ENCODE measurements at places on chromosomes 13 and 19.

DNA sequence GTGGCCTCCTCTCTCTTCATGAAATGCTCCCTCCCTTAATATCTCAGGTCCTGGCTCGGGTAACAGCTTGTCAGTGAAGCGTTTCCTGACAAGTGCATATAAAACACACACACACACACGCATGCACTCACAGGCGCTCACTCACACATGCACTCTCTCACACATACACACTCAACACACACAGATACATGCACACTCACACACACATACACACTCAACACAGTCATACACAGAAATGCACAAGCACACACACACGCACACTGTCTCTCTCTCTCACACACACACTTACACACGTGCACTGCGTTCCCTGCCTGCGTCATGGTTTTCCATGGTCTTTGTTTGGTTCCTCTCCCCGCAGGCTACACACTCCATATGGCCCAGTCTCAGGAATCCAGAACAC lies 344.1 kb downstream of the UQCRFS1 start:
- no peak for DNase-seq

- DNase-seq: no peak
Measured at GRCh38 chr13:38418286-38418685, 68.6 kb downstream of the UFM1 start.

DNA sequence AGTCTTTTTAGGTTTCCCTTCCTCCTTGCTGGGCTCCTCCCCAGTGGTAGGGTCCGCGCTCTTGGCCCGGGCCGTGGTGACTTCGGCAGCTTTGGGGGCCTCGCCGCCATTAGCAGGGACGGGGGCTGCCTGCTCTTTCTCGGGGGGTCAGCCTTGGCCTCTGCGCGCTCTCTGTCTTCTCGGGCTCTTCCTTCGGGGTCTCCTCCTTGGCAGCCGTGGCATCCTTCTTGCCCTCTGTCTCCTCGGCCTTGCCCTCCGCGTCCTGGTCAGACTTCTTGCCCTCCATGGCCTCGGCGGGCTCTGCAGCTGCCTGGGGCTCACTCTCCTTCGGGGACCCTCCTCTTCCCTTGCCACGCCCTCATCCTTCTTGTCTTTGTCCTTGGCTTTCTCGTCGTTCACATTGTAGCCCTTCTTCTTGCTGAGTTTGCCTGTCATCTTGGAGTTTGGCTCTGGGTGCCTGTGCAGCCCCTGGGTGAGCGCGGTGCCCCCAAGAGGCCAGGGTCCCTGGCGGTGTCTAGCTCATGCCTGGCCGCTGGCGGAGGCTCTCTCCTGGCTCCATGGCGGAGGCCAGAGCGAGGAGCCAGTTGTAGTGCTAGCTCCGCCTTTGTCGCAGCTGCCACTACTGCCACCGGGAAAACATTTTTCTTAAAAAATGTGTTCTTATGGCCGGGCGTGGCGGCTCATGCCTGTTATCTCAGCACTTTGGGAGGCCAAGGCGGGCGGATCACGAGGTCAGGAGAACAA lies 283.0 kb upstream of the SGCG start:
- DNase-seq: no peak

DNA sequence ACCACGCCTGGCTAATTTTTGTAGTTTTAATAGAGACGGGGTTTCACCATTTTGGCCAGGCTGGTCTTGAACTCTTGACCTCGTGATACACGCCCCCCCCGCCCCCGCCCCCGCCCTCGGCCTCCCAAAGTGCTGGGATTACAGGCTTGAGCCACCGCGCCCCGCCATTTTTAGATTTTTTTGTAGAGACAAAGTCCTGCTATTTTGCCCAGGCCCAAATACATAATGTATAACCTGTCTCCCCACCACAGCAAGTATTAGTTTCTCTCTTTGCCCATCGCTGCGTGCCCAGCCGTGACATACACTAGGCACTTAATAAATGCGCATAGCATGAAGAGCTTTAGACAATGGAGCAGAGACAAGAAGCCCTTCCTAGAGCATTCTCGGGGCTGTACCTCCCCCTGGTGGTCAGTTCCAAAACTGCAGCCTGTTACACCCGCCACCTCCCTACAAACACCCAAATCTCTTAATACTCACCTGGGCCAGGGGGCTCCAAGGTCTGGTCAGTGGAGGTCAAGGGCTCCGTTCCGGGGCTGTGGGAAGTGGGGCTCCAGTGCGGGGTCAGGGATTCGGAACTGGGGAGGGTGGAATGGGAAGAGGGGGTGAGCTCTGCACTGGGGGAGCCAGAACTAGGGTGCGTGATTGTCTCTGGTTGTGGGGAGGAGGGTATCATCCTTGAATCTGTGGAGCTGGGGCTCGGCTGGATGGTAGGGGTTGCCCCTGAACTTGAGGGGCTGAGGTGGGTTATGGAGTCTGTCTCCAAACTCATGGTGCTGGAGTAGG lies 22.5 kb downstream of the IQCN start:
- peak; percentile 76 for DNase-seq

DNA sequence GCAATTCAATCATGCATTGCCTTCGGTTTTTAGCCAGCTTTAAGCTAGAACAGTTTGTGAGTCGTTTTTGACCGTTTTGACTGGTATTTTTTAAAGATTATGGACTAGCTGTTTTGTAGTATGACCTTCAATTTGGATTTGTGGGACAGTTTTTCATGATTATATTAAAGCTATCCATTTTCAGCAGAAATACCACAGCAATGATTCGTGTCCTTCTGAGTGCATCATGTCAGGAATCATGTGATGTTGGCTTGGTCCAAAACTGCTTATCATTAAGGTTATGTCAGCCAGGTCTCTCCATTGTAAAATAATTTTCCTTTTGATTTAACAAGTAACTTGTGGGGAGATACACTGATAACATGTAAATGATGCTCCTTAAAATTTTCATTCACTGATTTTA lies 229.0 kb downstream of the POSTN start:
- DNase-seq: peak; percentile 74

GRCh38 chr19:56117376-56117884 lies 3.7 kb downstream of the ZNF787 start:
- DNase-seq: no peak

DNA sequence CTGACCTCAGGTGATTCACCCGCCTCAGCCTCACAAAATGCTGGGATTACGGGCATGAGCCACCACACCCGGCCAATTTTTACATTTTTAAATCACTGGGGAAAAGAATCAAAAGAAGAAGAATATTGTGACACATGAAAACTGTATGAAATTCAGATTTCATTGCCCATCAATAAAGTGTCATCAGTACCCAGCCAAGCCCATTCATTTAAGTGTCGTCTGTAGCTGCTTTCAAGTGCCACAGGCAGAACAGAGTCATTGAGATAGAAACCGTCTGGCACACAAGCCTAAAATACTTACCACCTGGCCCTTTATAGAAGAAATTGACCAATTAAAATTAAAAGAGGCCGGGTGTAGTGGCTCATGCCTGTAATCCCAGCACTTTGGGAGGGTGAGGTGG lies 15.3 kb downstream of the COLGALT1 start:
- no peak for DNase-seq

DNA sequence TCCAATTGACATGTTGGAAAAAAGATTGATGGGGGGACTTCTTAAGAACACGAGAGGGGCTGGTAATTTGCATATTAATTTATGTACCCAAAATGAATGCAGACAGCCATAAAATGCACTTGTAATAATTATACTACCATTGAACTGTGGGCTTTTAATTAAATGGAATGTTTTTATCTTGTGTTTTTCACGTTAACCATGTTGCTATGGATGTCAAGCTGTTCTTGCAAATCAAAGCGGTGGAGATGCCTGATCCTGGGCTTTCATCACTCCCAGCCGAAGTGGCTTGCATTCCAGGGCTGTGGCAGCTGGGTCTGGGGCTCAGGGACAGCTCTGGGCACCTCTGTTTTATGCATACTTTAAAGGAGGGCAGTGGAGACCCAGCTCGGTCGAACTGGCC lies 179.4 kb upstream of the TMTC4 start:
- DNase-seq: no peak

GRCh38 chr13:89372193-89372592 lies 1701.0 kb downstream of the SLITRK5 start:
- no peak for DNase-seq

DNA sequence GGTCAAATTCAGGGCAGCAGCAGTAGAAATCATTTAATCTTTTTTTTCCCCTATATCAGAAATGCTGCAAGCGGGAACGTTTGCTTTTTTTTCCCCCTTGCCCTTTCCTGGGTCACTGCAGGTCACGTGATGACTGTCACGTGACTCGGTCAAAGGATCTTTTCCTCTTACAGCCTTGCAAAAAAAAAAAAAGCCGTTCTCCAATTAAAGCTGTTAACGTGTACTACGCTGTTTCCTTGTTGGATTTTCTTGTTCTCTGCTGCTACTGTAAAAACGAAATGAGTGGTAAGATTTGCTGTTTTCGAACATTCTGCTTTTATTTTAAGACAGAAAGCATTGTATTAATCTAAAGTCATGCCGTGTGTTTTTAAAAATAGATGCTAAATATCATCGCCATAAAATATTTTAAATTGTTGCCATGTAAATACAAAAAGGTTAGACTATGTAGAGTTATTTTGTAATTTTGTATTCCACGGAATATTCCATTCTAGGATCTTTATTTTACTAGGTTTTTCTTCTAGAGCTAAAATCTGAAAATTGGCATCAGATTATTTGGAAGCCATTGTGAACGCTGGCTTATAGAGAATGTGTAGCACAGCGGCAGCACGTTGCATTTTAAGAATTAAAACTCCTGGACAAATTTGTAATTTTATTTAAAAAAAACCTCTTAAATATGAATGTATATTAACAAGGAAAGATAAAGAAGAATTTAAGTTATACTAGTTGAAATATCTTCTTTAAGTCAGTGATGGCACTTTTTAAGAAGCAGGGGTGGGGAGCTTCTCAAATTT lies 109.8 kb upstream of the MLNR start:
- DNase-seq: peak; percentile 93

DNA sequence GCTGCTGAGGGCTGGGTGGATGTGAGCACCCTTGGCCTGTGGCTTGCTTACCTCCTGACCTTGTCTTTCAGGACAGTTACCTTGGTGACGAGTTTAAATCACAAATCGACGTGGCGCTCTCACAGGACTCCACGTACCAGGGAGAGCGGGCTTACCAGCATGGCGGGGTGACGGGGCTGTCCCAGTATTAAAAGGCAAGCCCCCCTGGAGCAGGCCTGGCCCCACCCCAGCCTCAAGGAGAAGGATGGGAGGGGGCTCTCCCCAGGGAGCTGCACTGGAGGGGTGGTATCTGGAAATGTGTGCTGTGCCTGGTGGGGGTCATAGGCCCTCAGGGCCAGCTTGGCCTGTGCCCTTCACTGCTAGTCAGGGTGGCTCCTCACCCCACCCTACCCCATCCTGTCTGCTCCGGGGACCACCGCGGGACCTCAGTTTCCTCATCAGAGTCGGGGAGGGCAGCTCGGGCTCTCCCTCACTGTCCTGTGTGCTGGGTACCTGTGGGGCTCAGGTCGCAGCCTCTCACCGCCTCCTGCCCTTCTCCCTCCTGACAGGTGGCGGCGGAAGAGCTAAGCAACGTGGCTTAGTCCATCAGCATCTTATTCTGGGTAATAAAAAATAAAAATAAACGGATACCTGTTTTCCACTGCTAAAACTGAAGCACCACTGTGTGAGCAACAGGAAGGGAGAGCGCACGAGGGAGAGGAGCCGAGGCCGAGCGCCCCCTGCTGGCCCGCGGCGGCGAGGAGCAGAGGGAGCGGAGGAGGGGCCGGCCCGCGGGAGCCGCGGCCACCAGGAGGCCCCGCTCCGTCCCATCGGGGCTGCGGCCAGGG lies 29.8 kb downstream of the CERS1 start:
- DNase-seq: peak; percentile 50

- DNase-seq: peak; percentile 25
Measured at GRCh38 chr19:35170359-35171061, 16.0 kb downstream of the FXYD5 start.

DNA sequence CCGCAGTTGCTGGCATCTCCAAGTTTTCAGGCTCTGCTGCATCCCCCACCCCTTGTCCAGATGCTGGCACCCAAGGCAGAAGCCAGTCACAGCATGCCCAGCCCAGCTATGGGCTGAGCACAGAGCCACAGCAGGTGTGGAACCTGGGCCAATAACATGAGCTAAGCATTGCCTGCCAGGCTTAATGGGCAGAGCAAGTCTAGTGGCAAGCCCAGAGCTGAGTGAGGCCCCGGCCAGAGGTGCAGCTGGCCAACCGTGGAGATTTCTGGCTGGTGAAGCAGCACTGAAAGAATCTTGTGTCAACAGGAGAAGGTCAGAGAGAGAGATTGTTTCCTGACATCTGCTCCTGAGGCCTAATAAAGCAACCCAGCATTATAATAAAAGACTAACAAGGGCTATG lies 111.0 kb downstream of the B3GLCT start:
- DNase-seq: no peak

GRCh38 chr19:39843919-39844793 lies 2.0 kb downstream of the FBL start:
- DNase-seq: peak; percentile 70

DNA sequence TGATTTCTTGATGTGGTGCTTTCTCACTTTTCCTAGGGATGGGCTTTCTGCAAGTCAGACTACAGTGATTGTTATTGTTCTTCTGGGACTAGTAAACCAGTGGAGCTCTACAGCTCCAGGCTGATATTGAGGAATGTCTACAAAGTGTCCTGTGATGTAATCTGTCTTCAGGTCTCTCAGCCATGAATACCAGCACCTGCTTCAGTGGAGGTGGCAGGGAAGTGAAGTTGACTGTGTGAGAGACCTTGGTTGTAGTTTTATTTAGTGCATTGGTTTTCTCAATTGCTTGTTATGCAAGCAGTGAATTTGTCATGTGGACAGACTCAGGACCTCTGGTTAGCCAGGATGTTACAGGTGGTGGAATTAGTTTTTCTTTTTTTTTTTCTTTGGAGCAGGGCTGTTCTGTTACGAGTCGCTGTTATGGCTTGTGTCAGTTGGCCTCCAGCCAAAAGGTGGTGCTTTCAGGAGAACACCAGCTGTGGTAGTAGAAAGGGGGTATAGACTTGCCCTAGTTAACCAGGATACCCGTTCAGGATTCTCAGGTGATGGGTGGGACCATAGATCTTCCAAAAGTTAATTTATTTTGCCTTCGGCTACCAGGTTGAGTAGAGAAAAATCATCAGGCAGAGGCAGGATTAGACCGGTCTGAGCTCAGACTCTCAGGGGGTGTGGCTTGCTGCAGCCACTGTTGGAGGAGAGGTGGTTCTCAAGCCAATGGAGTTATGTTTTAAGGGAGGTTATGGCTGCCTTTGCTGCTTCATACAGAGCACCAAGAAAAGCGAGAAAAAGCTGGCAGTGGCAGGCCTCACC lies 11.9 kb upstream of the ZNF675 start:
- no peak for DNase-seq

GRCh38 chr13:109990296-109990695 lies 203.9 kb upstream of the IRS2 start:
- DNase-seq: no peak

GRCh38 chr13:79866436-79866835 lies 385.5 kb downstream of the NDFIP2 start:
- no peak for DNase-seq

DNA sequence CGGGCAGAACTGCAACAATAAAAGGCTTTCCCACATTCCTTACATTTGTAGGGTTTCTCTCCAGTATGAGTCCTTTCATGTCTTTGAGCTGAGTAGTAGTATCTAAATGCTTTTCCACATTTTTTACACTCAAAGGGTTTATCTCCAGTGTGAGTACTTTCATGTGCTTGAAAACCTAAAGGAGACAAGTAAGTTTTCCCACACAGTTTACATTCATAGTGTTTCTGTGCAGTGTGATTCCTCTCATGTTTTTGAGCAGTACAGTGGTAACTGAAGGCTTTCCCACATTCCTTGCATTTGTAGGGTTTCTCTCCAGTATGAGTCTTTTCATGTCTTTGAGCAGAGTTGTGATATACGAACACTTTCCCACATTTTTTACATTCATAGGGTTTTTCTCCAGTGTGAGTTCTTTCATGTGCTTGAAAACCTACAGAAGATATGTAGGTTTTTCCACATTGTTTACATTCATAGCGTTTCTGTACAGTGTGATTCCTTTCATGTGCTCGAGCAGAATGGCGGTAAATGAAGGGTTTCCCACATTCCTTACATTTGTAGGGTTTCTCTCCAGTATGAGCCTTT lies 47.0 kb downstream of the ZNF44 start:
- no peak for DNase-seq
